ENCODE measurements at places on chromosomes 16 and 17.

DNA sequence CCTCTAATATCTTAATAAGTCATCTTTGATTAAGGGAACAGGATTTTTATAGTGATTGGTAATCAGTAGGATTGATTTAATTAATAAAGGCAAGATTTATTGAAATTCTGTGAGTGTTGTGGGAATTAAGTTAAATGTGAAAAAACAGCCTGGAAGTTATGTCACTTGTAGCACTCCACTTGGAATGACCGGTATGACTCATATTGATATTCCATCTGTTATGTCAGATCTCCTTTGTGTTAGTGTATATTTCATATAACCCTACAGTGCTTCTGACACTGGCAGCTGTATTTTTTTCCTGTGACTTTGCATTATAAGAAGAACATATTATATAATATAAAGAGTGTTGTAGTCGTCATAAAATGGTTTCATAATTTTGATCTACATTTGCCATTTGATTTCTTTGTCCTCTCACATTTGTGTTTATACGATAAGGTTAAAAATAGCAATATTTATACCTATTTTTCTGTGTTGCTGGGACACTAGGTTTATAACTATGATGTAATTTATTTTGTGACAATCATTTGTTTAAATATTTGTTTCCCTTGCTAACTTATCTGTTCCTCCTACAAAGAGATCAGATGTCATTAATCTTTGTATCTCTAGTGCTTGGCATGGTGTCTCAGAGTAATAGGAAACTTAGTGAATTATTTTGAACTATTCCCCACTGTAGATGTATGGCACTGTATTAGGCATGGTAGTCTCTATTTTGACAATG, 249.0 kb downstream of the BCAS3 start:
- no peak for DNase-seq

- no peak for DNase-seq
These were observed 6.2 kb downstream of the ACD start for GRCh38 chr16:67653789-67654402.

GRCh38 chr16:57630931-57631845, 2.8 kb downstream of the ADGRG1 start:
- DNase-seq, result no peak

DNA sequence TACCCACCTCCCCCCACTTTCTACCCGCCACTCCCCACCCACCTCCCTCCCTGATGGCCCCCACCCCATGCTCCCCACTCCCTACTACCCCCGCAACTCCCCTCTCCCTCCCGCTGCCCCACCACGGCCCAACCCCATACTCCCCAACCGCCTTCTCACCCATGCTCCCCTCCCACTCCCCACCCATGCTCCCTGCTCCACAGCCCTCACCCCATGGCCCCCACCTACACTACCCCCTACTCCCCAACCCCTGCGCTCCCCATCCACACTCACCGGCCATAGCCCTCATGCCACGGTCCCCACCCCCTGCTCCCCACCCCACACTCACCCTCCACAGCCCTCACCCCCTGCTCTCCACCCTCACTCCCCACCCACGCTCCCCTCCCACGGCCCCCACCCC, 13.9 kb downstream of the COTL1 start:
- no peak for DNase-seq

DNA sequence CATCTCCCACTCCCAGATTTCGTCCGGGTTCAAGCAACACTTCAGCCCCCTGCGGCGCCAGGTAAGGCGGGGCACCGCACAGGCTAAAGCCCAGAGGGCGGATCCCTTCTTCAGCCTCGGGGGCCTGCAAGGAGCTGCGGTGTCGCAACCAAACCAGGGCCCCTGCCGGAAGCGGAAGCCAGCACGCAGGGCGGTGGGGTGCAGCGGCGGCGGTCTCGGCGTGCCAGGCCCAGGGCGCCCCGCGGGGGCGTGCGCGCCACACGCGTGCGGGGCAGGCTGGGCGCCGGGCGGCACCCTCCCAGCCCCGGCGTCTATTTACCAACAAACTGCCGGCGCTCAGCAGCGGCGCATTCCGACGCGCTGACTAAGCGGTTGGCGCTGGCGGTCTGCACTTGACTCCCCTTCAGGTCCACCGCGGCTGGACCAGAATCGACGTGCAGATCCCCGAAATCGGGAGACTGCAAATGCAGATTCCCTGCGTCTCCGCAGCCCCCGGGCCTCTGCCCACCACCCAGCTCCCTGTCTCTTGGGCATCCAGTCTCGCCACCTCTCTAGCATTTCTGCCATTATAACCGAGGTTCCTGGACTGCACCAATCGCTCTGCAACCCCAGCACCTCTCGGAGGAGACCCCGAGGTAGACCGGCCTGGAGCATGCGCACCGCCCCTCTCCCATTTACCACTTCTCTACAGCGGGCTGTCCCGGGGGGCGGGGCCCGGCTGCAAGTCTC, 421 bp upstream of the DLX4 start:
- DNase-seq, result peak; percentile 57

DNA sequence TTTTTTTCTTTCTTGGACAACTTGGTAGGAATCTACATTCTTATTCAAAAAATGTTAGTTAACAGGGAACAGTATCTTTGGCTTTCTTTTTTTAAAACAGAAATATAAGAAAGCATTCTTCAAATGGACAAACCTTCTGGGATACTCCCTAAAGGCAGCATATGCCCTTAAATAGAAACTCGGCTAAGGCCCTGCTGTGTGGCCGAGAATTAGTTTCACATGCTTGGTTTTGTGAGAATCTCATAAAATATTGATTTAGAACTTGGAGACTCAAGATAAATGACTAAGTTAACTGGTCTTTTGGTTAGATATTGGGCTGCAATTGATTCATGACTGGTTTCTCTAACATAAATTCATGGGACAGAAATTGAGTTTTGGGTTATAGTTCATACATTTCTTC, 359.9 kb upstream of the XYLT1 start:
- no peak for DNase-seq

DNA sequence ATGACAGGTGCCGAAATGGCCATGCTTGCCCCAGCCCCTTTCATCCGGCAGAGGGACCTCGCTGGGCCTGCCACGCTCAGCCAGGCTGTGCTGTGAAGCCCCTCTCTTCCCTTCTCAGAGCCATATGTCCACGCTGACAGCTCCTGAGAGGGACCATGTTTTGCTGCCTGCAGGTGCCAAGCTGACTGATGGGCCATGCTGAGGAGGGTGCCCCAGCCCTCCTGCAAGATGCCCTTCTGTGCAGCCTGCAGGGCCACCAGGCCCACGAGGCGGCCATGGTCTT, 33.1 kb upstream of the CDH15 start:
- no peak for DNase-seq

DNA sequence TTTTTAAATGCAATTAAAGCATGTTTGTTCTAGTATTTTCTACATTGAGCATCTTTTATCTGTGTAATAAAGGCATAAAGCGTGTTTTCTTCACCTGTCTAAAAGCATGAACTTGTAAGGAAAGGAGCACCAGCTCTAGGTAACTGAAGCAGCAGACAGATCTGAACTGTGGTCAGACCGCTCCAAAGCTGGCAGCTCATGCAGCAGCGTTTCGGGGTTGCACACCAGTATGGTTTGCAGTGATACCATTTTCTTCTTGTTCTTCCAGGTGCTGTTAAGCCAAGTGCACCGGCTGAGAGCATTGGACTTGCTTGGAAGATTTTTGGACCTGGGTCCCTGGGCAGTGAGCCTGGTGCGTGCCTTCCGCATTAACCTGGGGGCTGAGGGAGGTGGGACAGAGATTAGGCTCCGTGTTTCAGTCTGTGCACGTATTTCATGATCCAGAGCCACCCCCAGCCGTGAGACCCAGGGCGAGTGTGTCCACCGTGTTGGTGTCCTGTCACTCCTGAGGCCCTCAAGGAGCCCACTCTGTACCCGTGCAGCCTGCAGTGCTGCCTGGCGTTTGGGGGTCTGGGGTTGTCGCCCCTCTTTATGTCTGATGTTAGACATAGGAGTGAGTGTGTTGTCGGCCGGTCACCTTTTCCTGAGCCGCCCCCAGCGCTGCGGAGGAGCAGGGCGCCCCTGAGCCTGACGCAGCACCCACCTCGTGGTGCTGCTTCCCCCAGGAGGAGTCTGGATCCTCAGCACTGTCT, 136.3 kb upstream of the CHMP6 start:
- DNase-seq, result no peak

DNA sequence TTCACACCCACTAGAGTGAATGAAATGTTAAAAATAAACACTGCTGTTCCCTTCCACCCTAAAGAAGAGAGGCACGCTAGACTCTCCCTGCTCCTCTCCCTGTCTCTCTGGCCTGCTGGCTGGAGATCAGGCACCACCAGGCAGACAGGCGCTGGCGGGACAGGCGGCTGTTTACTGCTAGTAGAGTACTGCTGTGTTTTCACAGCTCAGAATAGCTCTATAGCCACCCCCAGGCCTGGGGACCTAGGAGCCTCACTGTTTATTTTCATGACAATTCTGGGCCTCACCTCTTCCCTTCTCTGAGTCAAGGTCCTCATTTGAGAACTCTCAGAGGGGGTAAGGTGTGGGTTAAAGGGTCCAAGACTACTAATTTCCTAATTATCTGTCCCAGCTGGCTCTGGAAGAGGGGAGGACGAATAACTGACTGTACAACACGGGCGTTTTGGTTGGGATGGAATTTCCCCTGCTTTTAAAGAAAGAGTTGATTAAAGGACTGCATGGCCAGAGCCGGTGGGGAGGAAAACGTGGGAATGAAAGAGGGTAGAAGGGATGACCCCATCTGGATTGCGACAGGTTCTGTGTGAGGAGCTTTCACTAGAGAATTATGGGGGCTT, 9.0 kb upstream of the G6PC1 start:
- DNase-seq, result no peak

DNA sequence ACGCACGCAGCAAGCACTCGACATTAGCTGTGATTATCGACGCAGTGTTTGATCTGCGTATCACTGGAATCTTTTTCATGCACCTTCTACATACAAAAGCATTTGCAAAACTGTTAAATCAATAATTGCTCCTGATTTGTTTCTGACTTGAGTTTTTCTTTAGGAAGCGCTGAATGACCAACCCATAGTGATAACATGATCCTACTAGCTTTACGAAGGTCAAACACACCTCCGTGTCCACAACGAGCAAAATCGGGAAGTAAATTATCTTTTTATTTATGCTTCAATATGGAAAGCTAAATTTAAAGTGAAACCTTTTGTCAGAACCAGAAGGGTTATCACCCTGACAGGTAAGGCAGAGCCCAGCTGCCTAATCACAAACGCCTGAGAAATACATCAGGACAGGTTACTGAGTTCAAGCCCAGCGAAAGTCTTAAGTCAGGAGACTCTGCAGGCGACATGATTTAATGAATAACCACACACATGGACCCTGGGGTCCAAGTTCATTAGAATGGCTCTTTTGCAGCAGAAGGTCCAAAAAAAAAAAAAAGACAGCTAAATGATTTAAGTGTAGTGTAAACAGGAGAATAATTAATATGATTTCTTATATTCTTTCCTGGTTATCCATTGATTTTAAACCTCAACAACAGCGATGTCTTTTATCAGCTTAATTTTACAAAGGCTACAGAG, 104.2 kb downstream of the ADCY9 start:
- no peak for DNase-seq

GRCh38 chr16:86030116-86030515, 131.2 kb downstream of the IRF8 start:
- DNase-seq, result no peak

DNA sequence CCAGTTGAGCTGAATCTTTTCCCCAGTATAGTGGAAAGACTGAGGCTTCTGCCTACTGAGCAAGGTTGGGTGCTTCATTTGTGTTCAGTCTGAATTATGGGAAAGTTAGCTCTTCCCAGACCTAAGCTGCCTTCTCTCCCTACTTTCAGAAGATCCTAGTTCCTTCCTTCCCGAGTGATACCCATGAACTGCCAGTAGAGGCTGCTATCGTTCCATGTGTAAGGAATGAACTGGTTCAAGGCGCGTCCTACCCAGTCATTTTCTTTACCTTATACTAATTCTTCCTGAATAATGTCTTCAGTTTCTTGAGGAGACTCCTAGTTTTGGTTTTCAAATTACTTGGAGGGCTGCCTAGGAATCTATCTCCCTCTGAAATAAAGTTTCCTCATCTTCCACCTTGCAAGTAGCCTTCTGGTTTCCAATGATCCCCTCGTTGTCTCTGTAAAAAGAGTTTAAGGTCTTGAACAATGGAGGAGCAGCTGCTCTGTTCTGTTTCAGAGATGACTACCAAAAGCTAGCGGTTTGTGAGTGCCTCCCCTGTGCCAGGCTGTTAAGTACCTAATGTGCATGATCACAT, 934 bp upstream of the AOC2 start:
- no peak for DNase-seq

- DNase-seq, result no peak
These were observed 596.0 kb upstream of the GOT2 start for GRCh38 chr16:59330019-59330670.

- no peak for DNase-seq
These were observed 2.6 kb upstream of the HCRT start for GRCh38 chr17:42187833-42188232.

GRCh38 chr17:57249520-57249919, 6.8 kb upstream of the MSI2 start:
- DNase-seq, result no peak

- peak; percentile 28 for DNase-seq
These were observed 35.1 kb downstream of the IGF2BP1 start for GRCh38 chr17:49031965-49032928.

DNA sequence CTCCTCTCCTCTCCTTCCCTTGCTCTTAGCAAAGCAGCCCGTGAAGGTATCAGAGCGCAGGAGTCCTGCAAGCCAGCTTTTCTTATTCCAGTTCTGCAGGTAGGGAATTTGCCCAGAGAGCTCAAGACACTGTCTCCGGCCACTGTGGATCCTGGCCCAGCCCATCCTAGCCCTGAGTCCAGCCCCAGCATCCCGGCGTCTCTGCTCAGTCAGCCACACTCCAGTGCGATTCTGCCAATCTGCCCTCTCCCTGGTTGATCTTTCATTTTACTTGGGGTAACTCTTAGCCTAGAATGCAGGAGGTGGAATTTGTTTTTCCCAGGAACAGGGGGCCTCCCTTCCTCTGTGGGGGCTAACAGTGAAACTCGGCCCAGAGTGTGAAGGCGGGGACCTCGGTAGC, 176.9 kb upstream of the GSE1 start:
- DNase-seq, result no peak

DNA sequence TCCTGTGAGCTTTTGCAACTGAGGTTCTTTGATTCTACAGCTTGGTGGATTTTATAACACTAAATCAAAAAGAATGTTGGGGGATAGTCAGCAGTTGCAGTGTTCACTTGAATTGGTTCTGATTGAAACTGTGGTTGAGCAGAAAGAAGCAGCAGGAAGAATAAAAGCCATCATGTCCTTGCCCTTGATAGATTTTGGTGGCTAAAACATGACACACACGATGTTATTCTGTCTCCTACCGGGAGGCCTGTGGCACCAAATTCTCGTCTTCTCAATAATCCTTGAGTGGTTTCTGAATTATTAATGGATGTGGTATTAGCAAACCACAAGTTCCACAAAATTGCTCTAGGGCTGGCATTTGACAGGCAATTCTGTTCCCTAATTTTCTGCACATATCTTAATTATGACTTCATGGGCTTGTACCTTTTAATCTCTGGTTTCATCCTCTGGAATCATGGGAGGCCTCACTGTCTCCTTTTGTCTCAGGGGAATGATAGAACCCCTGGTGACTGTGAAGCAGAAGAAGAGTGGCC, 338.2 kb downstream of the SNX29 start:
- DNase-seq, result no peak

Measured in activated CD4-positive, alpha-beta T cell treated with anti-CD3 and anti-CD28 coated beads for 4 hours (primary cell).